ENCODE measurements at places on chromosomes 12 and 14. TPM values are rescaled to one million over a fixed set of nuclear protein-coding genes. Genes with fewer than 3 reads are reported as not detected.
A peak's percentile ranks its signal among the peaks of the same experiment; 100 is the strongest.

Gene CLEC2A
- not detected for total RNA-seq

Gene GYS2
- not detected for total RNA-seq

DNA sequence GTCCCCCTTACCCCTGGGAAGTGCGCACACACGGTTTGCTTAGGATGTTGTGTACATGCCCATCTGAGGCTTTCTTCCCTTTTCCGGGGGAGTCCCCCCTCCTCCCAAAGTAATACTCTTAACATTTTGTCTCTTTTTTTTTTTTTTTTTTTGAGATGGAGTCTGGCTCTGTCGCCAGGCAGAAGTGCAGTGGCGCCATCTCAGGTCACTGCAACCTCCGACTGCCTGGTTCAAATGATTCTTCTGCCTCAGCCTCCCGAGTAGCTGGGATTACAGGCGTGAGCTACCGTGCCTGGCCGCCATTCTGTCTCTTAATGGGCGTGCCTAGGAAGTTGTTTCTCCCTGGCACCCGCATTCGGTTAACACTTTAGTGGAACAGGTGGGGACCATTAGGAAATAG lies 4.5 kb upstream of the GMFB start:
- no peaks in the 10 kb centered on the region for H3K36me3 ChIP-seq
- no peak overlapping the region for H3K4me3 ChIP-seq
- no peaks in the 10 kb centered on the region for H3K4me1 ChIP-seq
- no peak for DNase-seq
- H3K27me3 ChIP-seq, result no peaks in the 10 kb centered on the region

- H3K27me3 ChIP-seq, result no peaks in the 10 kb centered on the region
- DNase-seq, result no peak
- H3K27ac ChIP-seq, result no peak overlapping the region
Observed at GRCh38 chr12:85552461-85552860, 272.4 kb downstream of the ALX1 start.

- peak overlapping the region; percentile 33 for H3K27ac ChIP-seq
- DNase-seq, result peak; percentile 94
- no peak overlapping the region for H3K4me3 ChIP-seq
- no peaks in the 10 kb centered on the region for H3K36me3 ChIP-seq
- H3K4me1 ChIP-seq, result peaks cover 11% of the 10 kb centered on the region
Observed at GRCh38 chr14:70887207-70887681, 20.0 kb upstream of the PCNX1 start.

DNA sequence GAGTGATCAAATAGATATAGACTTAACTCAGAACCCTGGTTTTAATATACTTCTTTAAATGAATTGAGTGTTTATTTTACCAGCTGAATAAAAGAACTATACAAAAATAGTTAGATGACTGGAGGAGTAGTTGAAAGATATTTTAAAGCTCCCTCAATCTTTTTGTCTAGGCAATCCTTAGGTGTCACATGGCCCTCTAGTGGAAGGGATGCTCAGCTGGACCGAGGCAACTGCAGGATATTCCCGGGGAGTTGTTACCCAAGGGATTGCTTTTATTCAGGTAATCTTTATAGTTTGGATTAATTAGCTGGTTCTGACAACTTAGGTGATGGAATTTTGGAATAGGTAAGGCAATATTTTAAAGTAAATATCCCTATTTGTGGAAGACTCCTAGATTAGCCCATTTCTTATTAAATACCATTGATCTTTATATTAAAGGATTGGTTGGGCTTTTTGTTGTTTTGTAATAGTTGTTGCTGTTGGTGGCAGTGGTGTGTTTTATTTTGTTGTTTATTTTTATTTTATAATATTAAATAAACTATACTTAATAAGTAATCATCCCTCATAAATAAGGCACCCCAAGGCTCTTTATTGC lies 57.1 kb downstream of the ZDHHC17 start:
- no peak overlapping the region for H3K27ac ChIP-seq
- no peaks in the 10 kb centered on the region for H3K4me1 ChIP-seq
- H3K36me3 ChIP-seq, result no peaks in the 10 kb centered on the region

DNA sequence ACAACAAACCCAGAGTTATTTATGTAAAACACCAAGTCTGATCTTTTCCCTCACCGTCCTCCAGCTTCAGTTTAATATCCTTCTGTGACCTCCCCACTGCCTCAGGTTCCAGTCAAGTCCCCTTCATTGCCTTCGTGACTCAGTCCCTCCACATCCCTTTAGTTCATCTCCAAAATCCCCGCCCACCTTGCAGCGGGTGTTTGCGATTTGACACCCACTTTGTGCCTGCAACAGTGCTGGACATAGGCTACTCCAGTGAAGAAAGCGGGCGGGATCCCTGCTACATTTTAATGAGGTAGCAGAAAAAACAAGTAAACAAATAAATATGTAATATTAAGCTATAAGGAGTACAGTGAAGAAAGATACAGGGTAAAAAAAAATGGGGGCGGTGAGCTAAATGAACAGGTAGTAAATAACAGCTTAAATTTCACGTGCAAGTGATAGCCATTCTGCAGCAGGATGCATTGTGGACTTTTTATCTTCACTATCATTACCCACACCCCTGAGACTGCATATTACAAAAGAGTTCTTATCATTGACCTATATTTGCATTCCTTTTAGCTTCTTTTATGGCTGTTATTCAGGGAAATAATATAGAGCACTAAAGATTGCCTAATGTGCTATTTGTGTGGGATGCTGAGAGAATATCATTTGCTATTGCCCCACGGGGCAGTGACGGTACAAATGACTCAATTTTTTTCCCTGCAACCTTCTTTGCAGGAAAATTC lies 222.8 kb upstream of the NUDT4 start:
- no peak for DNase-seq
- no peak overlapping the region for H3K4me3 ChIP-seq
- H3K36me3 ChIP-seq, result no peaks in the 10 kb centered on the region
- H3K27me3 ChIP-seq, result no peaks in the 10 kb centered on the region

DNA sequence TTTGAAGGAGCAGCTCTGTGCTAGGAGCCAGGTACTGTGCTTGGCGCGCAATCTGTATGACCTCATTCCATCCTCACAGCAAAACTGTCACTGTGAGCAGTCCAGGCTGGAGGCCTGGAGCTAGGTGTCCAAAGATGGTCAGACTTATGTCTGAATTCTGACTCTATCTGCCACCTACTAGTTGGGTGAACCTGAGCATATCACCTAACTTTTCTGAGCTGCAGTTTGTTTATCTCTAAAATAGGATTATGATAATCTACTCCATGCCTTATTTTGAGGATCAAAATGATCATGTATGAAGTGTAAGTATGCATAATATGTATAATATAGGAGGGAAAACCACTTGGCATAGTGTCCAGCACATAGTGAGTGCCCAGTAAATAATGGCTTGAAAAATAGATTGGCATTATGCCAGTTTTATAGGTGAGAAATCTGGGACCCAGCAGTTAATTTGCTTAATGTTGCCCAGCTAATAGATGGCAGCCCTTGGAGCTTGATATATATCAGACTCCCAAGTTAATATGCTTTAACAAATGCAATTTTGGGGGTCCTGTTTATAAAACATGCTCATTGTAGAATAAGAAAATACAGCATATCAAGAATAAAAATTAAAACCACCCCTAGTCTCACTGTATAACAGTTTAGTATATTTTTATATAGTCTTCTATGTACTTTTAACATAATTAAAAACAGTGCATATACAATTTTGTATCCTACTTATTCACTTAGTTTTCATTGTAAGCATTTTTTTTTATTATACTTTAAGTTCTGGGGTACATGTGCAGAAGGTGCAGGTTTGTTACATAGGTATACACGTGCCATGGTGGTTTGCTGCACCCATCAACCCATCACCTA lies 4.5 kb upstream of the JPH4 start:
- peaks cover 7% of the 10 kb centered on the region for H3K27me3 ChIP-seq
- H3K27ac ChIP-seq, result no peak overlapping the region
- DNase-seq, result no peak
- no peaks in the 10 kb centered on the region for H3K36me3 ChIP-seq

Gene GPR137C
- total RNA-seq, result 0.51 TPM

Gene SLC7A7
- 6.3 TPM for total RNA-seq

DNA sequence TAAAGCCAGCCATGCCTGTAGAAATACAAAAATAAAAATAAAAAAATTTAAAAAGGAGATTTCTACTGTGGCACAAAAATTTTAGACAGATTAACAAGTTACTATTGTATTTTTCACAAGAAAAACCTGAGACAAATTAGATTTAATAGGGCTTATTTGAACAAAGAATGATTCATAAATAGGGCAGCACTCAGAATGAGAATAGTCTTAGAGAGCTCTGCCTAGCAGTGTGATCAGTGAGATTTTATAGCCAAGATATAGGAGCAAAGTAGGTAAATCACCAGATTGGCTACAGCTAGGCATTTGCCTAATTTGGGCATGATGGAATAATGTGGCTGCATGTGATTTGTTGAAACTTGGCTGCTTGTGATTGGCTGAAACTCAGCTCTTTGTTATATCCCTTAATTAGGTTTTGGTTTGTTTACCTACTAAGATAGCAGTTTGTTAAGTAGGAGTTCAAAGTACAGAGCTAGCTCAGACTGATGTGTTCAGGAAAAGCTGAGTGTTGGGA lies 279.7 kb upstream of the TMTC1 start:
- no peaks in the 10 kb centered on the region for H3K27me3 ChIP-seq
- DNase-seq, result no peak
- no peaks in the 10 kb centered on the region for H3K36me3 ChIP-seq
- H3K4me1 ChIP-seq, result no peaks in the 10 kb centered on the region
- H3K27ac ChIP-seq, result no peak overlapping the region

GRCh38 chr12:23359975-23360701 lies 589.3 kb downstream of the SOX5 start:
- no peaks in the 10 kb centered on the region for H3K36me3 ChIP-seq
- no peak overlapping the region for H3K27ac ChIP-seq
- no peaks in the 10 kb centered on the region for H3K27me3 ChIP-seq

GRCh38 chr12:105214670-105215375 lies 21.2 kb downstream of the APPL2 start:
- DNase-seq, result no peak
- no peaks in the 10 kb centered on the region for H3K27me3 ChIP-seq
- peak overlapping the region; percentile 1 for H3K27ac ChIP-seq
- peaks cover 12% of the 10 kb centered on the region for H3K36me3 ChIP-seq
- H3K4me3 ChIP-seq, result no peak overlapping the region

DNA sequence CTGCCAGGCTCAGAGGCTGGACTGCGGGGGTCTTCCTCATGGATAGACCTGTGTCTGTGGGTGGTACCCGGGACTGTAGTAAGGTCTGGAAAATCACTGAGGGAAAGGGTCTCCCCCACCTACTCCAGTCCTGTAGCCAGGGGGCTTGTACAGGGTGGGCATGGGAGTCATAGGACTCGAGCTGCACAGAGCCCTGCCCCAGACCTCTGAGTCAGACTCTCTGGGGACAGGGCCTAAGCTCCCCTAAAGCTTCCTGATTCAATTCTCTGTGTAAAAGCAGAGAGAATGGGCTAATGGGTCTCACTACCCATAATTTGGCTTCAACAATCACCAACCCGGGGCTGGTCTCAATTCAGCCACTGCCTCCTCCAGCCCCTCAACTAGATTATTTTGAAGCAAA lies 27.0 kb downstream of the LRTM2 start:
- no peaks in the 10 kb centered on the region for H3K36me3 ChIP-seq
- no peak overlapping the region for H3K27ac ChIP-seq
- DNase-seq, result no peak
- no peaks in the 10 kb centered on the region for H3K4me1 ChIP-seq

DNA sequence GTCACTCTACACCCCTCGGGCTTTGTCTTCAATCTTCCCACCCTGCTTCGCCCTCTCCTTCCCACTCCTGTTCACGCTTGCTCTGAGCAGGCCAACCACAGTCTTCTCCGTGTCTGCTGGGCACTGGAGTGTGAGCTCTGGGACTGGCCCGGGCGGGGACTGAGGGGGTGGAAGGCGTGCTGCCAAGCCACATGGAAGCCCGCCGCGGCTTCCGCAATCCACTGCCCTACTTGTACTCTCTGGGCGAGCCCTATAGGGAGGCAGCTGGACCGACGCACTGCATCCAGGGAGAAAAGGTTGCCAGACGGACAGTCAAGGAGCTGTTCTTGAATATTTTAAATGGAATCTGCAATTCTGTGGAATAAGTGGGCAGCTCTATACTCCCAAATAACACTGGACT lies 24.8 kb downstream of the GOLGA3 start:
- no peak overlapping the region for H3K27ac ChIP-seq
- H3K27me3 ChIP-seq, result no peaks in the 10 kb centered on the region
- no peak overlapping the region for H3K4me3 ChIP-seq
- no peak for DNase-seq
- peaks cover 55% of the 10 kb centered on the region for H3K36me3 ChIP-seq
- no peaks in the 10 kb centered on the region for H3K4me1 ChIP-seq

GRCh38 chr14:79652513-79653307 lies 558.6 kb downstream of the DIO2 start:
- no peak overlapping the region for H3K4me3 ChIP-seq
- no peaks in the 10 kb centered on the region for H3K36me3 ChIP-seq
- no peak overlapping the region for H3K27ac ChIP-seq
- no peak for DNase-seq
- no peaks in the 10 kb centered on the region for H3K4me1 ChIP-seq

DNA sequence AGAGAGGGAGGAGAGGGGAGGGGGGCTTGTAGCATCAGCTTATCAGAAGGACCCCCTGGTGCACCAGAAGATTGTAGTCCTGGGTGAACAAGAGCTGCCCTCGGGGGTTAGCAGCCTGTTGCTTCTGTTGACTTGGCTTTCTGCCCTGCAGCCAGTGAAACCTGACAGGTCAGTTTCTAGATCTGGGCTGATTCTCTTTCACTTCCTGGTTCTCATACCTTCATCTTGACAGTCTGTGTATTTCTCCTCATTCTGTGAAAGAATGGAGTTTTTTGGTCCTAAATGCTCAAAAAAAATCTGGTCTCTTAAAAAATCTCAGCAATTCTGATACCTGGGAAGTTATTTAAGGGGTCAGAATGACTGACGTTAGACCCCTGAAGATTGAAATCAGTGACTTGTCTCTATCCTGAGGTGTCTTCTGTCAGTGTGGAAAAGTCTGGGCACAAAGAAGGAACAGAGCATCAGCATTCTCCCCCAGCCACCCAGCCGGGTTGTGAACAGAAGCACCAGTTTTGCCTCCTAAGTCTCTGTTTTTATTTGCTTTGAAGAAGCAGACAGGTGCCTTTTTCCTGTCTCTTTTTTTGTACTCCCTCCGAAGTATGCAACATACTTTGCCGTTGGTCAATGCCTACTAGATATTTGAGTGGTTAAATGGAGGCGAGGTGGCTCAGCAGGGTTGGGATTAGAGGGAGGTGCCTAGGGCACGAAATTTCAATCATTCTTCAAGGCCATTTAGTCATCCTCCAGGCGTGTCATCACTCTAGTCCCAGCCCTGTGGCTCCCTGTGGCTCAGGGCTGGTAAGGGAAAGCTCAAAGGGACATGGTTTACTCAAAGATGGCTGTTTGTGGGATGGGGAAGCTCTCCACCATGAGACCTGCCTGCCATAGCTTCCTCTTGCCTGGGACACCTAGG lies 24.0 kb downstream of the TTC9 start:
- H3K27me3 ChIP-seq, result peaks cover 2% of the 10 kb centered on the region

Data from fibroblast of lung (primary cell).